ENCODE measurements at places on chromosomes 2 and 18.

- no peak for DNase-seq
Observed at GRCh38 chr2:151472966-151473365, 63.3 kb downstream of the RIF1 start.

DNA sequence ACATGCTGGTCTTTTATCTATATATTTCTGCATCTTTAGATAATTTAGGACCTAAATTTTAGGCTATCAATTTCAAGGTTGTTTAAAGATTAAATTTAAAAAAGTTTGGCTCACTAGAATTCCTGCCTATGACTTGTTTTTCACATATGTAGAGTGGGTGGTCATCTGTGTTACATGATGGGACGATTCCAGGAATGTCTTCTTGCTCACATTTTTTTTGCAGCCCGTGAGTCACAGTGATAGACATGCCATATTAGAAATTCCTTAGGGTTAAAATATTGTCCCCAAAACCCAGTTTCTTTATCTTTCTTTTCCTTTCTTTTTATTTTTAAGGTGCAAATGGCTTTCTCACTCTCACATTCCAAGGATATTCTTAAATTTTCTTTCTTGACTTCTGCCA, 652.0 kb downstream of the PLCL1 start:
- no peak for DNase-seq

GRCh38 chr2:207768866-207769596, 675 bp downstream of the FZD5 start:
- peak; percentile 43 for DNase-seq

GRCh38 chr2:170905864-170906263, 23.2 kb upstream of the GORASP2 start:
- no peak for DNase-seq

- no peak for DNase-seq
Observed at GRCh38 chr2:32235315-32235714, 29.4 kb downstream of the NLRC4 start.
